Natural killer cell (primary cell): ENCODE measurements at places on chromosomes 12 and 14. TPM values are rescaled to one million over a fixed set of nuclear protein-coding genes. Genes with fewer than 3 reads are reported as not detected.

Gene CFAP251
- total RNA-seq = 0.59 TPM

DNA sequence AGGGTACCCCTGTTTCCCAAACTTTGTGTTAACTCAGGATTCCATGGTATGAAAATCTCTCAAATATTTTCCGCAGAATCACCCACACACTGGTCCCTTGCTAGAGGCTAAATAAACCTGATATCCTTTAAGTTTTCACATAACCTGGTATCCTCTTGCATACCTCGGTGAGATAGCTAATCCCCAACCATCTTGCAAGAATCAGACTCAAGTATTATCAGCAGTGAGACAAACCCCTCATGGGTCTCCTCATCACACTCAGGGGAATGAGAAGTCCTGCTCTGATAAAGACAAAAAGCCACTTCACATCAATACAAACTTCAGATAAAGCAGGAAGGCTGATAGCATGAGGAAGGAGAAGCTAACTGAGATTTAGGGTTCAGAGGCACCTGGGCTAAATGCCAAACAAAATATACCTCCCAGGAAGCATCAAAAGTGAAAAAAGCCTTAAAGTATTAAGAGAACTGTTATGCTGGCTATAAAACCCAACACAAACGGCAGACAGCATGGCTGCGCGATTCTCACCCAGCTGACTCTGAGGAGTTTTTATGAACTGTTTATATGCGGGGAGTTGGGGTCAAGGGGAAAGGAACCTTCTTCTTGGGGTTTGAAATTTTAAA, 96.5 kb downstream of the FOXN3 start:
- DNase-seq = no peak
- H3K36me3 ChIP-seq = no peaks in the 10 kb centered on the region
- H3K27ac ChIP-seq = no peak overlapping the region
- H3K4me1 ChIP-seq = peaks cover 19% of the 10 kb centered on the region

Gene CLEC2A
- not detected for total RNA-seq

DNA sequence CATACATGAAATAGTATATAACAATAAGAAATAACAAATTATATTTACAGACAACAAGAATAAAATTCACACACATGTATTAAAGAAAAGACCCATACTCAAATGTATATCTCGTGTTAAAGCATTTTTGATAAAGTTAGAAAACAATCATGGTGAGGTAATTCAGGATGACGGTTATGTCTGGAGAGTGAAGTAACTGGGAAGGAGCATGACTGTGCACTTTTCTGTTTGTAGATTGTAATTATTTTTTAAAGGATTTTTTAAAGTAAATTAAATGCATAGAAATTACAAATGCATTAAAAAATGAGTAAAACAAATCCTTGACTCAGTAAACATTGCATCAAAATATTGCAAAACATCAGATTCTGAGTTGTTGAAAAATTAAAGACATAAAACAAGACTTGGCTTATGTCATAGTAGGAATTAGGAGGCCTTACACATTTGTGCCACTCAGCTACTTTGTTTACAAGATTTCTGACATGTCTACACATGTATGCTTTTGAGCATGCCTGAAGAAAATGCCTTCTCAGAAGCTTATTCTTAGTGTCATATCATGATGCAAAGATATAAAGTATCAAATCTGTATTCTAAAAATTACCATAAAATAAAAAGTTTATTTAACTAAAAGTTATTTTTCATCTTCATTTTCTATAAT, 1325.1 kb downstream of the SLC16A7 start:
- H3K4me3 ChIP-seq = no peak overlapping the region
- DNase-seq = no peak
- no peaks in the 10 kb centered on the region for H3K36me3 ChIP-seq
- H3K27me3 ChIP-seq = no peaks in the 10 kb centered on the region
- H3K4me1 ChIP-seq = no peaks in the 10 kb centered on the region
- H3K27ac ChIP-seq = no peak overlapping the region

Gene SLC2A14
- total RNA-seq = 7.9 TPM

Gene DACT1
- 0.33 TPM for total RNA-seq

DNA sequence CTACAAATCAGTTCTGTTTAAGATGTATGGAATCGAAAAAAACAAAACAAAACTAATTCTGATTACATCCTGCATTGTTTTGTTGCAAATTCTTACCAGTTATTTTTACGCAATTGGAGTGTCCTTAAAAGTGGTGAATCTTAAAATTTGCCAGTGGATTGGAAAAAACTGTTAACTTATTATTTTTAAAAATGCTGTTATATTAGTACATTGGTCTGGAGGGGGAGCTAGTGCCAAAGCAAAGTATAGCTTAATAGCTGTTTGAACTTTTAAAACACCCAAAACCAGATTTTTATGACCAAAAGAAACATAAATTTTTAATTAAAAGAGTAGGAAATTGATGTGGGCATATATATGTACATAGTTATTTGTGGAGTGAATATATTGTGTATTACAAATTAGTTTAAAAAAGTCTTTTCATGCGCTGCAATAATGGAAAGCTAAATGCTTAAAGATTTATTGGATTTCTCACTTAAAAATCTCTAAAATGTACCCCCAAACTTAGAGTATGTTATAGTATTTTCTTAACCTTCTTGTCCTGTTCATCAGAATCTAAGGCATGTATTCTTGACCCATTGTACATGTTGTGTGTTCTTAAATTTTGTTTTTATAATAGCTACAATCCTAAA, 2.5 kb downstream of the FUT8 start:
- H3K4me3 ChIP-seq = no peak overlapping the region
- DNase-seq = no peak
- no peak overlapping the region for H3K27ac ChIP-seq
- H3K36me3 ChIP-seq = no peaks in the 10 kb centered on the region
- no peaks in the 10 kb centered on the region for H3K27me3 ChIP-seq
- H3K4me1 ChIP-seq = peaks cover 10% of the 10 kb centered on the region

- H3K36me3 ChIP-seq = no peaks in the 10 kb centered on the region
- no peak overlapping the region for H3K4me3 ChIP-seq
- no peak overlapping the region for H3K27ac ChIP-seq
- H3K27me3 ChIP-seq = peaks cover 50% of the 10 kb centered on the region
- peaks cover 5% of the 10 kb centered on the region for H3K4me1 ChIP-seq
These were observed 13.9 kb upstream of the HOXC13 start for GRCh38 chr12:53924521-53925405.
